Progenitor cell of endocrine pancreas (in vitro differentiated cells): ENCODE measurements at places on chromosomes 5 and 9.

DNA sequence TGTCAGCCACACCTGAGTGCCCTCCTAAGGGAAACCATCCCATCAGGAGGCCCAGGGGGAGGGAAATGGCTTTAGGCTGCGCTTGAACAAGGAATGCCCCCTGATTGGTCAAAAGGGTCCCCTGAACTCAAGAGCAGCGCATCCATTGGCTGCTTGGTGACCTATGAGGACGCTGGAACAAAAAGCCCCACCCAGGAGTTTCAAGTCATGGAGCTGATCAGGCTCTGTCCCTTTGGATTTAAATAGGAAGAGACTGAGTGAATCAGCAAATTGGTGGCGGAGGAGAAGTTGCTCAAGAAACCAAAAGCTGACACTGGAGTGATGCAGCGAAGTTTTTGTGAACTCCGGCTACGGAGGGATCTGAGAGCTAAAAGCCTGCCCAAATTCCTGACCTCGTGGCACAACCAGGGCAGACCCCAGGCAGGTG is 66.7 kb downstream of the SMIM23 start:
- peaks cover 5% of the 10 kb centered on the region for H3K4me1 ChIP-seq
- no peak overlapping the region for H3K4me3 ChIP-seq
- DNase-seq = no peak

- no peaks in the 10 kb centered on the region for H3K36me3 ChIP-seq
- H3K4me3 ChIP-seq = peak overlapping the region; percentile 71
- peak; percentile 11 for DNase-seq
- H3K4me1 ChIP-seq = peaks cover 14% of the 10 kb centered on the region
Observed at GRCh38 chr5:145856285-145856818, 16.5 kb downstream of the GRXCR2 start.

DNA sequence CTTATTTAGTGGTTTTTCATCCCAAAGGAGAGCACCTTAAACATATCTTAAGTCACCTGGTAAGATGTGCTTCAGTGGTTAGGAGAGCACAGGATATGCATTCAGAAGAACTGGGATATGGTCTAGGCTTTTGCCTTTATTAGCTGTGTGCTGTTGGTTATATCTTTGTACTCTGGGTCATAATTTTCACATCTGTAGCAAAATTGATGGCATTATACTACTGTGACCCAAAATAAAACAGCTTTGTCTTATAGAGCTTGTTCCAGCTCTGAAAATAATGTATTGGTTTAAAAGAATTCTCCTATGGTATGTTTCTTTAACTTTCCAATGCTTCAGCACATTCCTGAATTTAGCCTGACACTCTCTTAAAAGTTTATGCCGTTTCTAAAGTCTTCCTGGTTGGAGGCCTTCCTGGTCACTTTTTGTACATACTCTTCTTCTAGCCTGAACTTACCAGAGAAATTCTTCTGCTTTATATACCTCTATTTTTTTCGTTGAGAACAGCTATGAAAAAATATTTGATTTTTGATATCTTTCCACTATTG is 337.1 kb upstream of the MPDZ start:
- H3K4me3 ChIP-seq = no peak overlapping the region
- H3K4me1 ChIP-seq = no peaks in the 10 kb centered on the region
- H3K27ac ChIP-seq = no peak overlapping the region
- no peak for DNase-seq
- no peaks in the 10 kb centered on the region for H3K36me3 ChIP-seq

- peaks cover 37% of the 10 kb centered on the region for H3K27me3 ChIP-seq
- peaks cover 16% of the 10 kb centered on the region for H3K4me1 ChIP-seq
- H3K27ac ChIP-seq = no peak overlapping the region
- H3K36me3 ChIP-seq = no peaks in the 10 kb centered on the region
Observed at GRCh38 chr5:146799671-146800070, 78.9 kb downstream of the PPP2R2B start.

- no peak for DNase-seq
- H3K4me1 ChIP-seq = no peaks in the 10 kb centered on the region
- H3K36me3 ChIP-seq = no peaks in the 10 kb centered on the region
- H3K27me3 ChIP-seq = peaks cover 24% of the 10 kb centered on the region
- no peak overlapping the region for H3K27ac ChIP-seq
Observed at GRCh38 chr5:168015506-168015905, 275.9 kb upstream of the WWC1 start.

DNA sequence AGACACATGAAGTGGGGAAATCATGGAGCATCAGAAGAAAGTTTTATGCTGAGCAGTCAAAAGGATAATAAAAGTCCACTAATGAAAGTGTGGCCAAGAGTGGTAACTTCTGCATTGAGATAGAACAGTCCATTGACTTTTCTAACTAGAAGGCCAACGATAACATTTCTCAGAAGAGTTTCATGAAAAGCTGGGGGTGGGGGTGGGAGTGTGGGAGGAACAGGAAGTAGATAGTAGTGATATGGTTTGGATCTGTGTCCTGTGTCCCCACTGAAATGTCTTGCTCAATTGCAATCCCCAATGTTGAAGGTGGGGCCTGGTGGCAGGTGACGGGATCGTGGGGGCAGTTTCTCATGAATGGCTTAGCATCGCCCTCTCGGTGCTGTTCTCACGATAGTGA is 36.2 kb upstream of the SNAPC3 start:
- H3K36me3 ChIP-seq = no peaks in the 10 kb centered on the region
- no peak for DNase-seq
- H3K4me1 ChIP-seq = peaks cover 6% of the 10 kb centered on the region
- no peak overlapping the region for H3K4me3 ChIP-seq
- no peak overlapping the region for H3K27ac ChIP-seq

DNA sequence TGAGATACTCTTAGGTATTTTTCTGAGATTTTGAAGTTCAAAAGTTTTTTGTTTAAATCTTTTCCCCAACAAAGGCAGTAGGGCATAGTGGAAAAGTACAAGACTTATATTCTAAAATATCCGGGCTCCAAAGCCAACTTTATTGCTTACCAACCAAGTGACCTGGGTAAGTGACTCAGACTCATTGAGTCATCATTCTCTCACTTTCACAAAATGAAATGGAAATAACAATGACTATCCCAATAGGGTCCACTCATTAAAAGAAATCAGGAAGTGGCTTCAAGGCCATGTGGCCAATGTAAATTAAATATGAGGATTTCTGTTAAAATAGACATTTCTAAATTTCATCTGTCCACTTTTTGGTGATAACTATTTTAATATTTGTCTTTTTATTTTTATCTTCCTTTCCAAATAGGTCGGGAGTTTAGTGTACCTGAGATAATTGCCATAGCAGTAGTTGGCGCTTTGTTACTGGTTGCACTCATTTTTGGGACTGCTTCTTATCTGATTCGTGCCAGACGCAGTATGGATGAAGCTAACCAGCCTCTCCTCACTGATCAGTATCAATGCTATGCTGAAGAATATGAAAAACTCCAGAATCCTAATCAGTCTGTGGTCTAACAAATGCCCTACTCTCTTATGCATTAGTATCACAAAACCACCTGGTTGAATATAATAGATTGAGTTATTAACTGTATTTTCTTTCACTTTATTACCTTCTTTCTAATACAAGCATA is 15.5 kb downstream of the TYRP1 start:
- H3K27me3 ChIP-seq = no peaks in the 10 kb centered on the region
- no peaks in the 10 kb centered on the region for H3K4me1 ChIP-seq
- no peak for DNase-seq

DNA sequence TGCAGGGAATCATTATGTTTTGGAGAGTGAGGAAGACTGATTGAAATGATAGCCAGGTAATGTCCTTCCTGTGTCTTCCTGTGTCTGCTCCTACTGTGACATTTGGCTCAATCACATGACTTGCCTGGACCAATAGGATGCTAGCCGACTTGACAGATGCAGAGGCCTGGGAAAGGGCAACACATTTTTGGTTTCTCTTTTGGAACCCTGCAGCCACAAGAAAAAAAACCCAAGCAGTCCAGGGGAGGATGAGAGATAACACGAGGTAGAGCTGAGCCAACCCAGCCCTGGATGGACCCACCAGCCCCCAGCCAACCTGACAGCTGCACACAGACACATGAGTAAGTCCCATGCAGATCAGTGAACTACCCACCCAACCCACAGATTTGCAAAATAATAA is 256.1 kb upstream of the SMARCA2 start:
- no peak for DNase-seq
- H3K36me3 ChIP-seq = no peaks in the 10 kb centered on the region
- H3K27me3 ChIP-seq = no peaks in the 10 kb centered on the region
- H3K4me3 ChIP-seq = no peak overlapping the region
- H3K27ac ChIP-seq = no peak overlapping the region
- H3K4me1 ChIP-seq = no peaks in the 10 kb centered on the region

DNA sequence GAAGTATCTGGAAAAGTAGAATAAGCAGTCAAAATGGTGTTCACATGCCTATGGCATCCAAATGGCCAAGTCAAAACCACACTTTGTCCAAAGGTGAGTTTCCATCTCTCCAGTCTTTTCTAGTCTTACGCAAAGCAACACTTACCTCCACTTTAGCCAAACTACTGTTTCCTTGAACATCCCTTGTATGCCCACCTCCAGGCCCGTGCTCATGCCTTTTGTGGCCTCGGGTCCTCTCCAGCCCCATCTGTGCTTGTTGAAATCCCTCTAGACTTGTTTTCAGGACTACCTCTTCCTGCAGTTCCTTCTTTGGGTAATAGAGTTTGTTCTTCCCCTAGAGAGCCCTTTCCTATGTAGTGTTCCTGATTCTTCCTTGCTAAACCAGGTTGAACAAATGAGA is 61.0 kb downstream of the ANGPTL2 start:
- no peak overlapping the region for H3K27ac ChIP-seq
- H3K4me1 ChIP-seq = no peaks in the 10 kb centered on the region
- H3K4me3 ChIP-seq = no peak overlapping the region

- no peak for DNase-seq
- no peak overlapping the region for H3K27ac ChIP-seq
- H3K36me3 ChIP-seq = no peaks in the 10 kb centered on the region
- H3K4me3 ChIP-seq = no peak overlapping the region
- peaks cover 5% of the 10 kb centered on the region for H3K4me1 ChIP-seq
Observed at GRCh38 chr9:69297300-69297980, 27.6 kb upstream of the ENTREP1 start.

DNA sequence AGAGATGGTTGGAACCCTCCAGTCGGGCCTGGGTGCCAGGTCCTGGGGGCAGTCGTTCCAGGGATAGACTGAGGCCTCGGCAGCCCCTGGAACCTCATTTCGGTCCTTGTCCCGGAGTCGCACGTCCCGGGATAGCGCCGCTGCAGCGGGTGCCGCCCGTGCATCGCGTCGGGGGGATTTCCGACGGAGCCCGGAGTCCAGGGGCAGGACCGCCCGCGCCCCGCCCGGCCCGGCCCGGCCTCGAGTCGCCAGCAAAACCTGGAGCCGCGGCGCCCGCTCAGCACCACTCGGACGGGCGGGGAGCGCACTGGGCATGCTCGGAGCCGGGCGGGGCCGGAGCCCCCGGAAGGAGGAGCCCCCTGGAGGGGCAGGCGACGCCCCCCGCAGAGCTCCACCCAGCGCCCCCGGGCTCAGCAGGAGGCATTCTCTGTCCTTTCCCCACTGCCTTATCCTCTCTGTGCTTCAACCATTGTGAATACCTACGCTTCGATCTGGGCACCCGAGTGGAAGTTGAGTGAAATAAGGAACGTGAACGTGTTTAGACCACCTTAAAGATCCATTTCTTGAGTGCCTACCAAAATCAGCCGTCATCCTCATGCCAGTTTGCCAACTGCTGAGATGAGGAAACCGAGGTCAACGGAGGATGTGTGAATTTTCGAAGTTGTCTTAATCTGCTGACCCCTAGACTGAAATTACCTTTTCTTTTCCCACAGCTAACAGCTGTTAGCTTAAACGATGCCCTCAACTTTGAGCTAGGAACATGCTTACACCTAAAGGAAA is 1.7 kb upstream of the PTPN3 start:
- peak; percentile 47 for DNase-seq
- peak overlapping the region; percentile 86 for H3K27ac ChIP-seq
- peaks cover 8% of the 10 kb centered on the region for H3K4me1 ChIP-seq

GRCh38 chr5:129622531-129622930 is 125.4 kb upstream of the MINAR2 start:
- no peaks in the 10 kb centered on the region for H3K27me3 ChIP-seq
- no peak overlapping the region for H3K27ac ChIP-seq
- H3K36me3 ChIP-seq = peaks cover 20% of the 10 kb centered on the region
- DNase-seq = no peak
- H3K4me1 ChIP-seq = no peaks in the 10 kb centered on the region
- H3K4me3 ChIP-seq = no peak overlapping the region

GRCh38 chr5:170319301-170319700 is 21.7 kb upstream of the LCP2 start:
- H3K4me3 ChIP-seq = no peak overlapping the region
- DNase-seq = no peak
- H3K27me3 ChIP-seq = peaks cover 25% of the 10 kb centered on the region

DNA sequence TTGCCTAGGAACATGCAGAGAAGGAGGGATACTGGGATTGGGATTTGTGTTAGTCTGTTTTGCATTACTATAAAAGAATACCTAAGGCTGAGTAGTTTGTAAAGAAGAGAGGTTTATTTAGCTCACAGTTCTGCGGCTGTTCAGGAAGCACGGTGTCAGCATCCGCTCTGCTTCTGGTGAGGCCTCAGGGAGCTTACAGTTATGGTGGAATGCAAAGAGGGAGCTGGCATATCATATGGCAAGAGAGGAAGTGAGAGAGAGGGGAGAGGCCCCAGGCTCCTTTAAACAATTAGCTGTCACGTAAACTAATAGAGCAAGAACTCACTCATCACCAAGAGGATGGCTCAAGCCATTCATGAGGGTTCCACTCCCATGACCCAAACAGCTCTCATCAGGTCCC is 27.0 kb downstream of the IL12B start:
- H3K4me1 ChIP-seq = no peaks in the 10 kb centered on the region
- peaks cover 15% of the 10 kb centered on the region for H3K27me3 ChIP-seq
- H3K27ac ChIP-seq = no peak overlapping the region
- H3K36me3 ChIP-seq = peaks cover 4% of the 10 kb centered on the region
- DNase-seq = no peak
- H3K4me3 ChIP-seq = no peak overlapping the region

- peak overlapping the region; percentile 86 for H3K4me3 ChIP-seq
- H3K4me1 ChIP-seq = peaks cover 16% of the 10 kb centered on the region
- no peaks in the 10 kb centered on the region for H3K36me3 ChIP-seq
- DNase-seq = no peak
- H3K27ac ChIP-seq = peak overlapping the region; percentile 86
Observed at GRCh38 chr9:37575001-37575400, 1.2 kb downstream of the FBXO10 start.

- no peaks in the 10 kb centered on the region for H3K36me3 ChIP-seq
- H3K4me1 ChIP-seq = peaks cover 15% of the 10 kb centered on the region
- H3K27me3 ChIP-seq = peaks cover 9% of the 10 kb centered on the region
- H3K27ac ChIP-seq = no peak overlapping the region
- no peak overlapping the region for H3K4me3 ChIP-seq
- no peak for DNase-seq
Observed at GRCh38 chr5:167816864-167817263, 474.6 kb upstream of the WWC1 start.

- no peaks in the 10 kb centered on the region for H3K27me3 ChIP-seq
- no peaks in the 10 kb centered on the region for H3K36me3 ChIP-seq
- peaks cover 35% of the 10 kb centered on the region for H3K4me1 ChIP-seq
- peak overlapping the region; percentile 95 for H3K27ac ChIP-seq
- peak; percentile 38 for DNase-seq
Observed at GRCh38 chr5:98772415-98773213, 849 bp upstream of the RGMB start.

DNA sequence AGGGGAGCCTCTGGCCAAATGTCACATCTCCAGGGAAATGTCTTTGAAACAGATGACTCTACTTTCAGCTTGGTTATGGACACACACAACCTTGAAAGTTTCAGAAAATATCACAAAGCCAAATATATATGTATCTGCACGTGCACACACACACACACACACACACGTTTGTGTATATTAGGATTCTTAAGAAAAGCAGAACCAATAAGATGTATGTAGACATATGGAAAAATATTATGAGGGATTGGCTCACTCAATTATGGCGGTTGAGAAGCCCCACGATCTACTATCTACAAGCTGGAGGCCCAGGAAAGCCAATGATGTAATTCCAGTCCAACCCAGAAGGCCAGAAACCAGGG is 194.9 kb downstream of the PALM2AKAP2 start:
- no peak for DNase-seq
- H3K36me3 ChIP-seq = no peaks in the 10 kb centered on the region
- no peaks in the 10 kb centered on the region for H3K4me1 ChIP-seq
- H3K4me3 ChIP-seq = no peak overlapping the region
- no peak overlapping the region for H3K27ac ChIP-seq
